ENCODE measurements at places on chromosomes 3 and 15.

DNA sequence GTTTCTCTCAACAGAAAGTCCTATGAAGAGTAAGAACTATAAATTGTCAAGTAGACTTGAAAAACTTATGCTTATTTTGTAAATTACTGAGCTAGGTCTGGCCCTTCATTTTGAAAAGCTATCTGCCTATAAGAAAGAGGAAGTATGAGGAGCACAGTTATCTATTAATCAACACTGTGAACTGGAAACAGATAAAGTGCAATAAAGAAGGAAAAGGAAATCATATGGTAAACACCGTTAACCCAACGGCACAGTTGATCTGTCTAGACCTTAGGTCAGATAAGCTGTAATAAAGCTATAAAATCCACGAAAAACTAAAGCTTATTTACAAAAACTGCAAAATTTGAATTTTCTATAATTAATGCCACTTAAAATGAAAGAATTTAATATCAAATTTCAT is 242.5 kb downstream of the ZBTB20 start:
- DNase-seq: no peak

DNA sequence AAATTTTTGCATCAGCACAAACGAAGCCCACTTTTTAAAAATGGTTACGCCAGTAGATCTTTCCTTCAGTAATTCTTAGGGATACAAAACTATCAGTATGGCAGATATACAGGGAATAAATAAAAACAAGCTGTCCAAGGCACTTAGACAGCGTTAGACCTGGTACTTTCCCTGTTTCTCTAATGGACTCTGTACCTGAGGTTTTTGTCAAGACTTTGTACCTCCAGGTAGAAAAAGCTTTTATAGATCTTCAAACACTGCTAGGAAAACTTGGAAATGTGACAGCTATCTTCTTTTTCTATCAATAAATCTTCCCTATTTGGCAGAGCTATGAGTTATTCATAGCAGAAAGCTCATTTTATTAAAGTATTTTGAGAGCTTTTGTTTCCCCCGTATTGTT is 477.8 kb downstream of the MAGI1 start:
- DNase-seq: no peak

DNA sequence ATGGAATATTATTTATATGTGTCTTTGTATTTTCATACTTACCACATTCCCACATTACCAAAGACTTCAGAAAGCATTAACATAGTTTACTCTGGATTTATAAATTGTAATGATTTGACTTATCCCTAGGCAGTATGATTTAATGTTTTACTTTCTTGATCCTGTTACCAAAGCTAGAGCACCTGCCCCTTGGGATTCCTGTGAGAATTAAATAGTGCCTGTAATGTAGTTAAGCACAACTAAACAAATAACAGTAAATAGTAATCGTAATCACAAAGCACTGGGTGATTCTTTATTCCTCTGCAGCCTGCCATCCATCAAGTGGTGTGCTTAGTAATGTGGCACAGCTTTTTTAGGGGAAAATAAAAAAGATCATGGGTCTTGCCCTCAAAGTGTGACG is 39.1 kb downstream of the ATP2C1 start:
- DNase-seq: no peak

DNA sequence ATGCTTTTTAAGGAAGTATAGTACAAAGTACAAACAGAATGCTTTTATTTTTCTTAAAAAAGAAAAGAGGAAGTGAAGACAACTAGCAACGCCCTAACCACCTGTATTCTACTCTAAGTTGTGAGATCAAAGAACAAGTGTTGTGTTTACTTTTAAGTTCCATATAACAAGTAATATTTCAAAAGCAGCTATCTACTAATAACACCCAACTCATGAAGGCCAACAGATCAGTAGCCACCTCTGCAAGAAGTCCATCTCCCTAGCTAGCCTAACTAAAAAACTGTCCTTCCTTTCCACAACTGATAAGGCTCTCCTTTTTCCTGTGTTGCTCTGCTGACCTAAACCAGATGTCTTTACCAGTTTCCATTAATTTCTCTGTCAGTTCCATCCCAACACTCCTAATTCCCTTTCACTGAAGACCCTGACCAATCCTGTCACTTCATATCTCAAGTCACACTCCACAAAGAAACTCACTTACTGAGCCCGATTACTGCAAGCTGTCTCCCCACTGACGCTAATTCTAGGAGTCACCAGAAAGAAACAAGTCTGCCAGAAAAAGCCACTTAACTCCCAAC is 26.9 kb downstream of the PHC3 start:
- DNase-seq: no peak

GRCh38 chr3:38489766-38490165 is 6.4 kb upstream of the EXOG start:
- no peak for DNase-seq

DNA sequence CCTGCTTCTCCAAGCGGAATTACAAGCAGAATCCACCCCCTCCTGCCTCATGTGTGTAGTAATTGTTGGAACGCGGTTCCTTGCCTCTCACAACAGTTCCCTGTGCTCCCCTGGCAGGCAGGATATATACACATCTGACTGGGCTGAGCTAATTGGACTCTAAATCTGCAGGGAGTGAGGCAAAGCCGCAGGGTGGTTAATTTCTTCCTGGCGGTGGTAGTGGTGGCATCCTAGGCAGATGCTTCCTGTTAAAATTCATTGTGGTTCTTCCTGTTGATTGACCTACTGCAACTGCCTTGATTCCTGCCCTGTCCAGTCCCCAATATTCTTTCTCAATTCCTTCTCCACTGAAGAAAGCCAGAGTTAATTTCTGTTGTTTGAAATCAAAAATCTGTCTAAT is 202.9 kb upstream of the PROK2 start:
- DNase-seq: no peak

- no peak for DNase-seq
These were observed 16.8 kb downstream of the ATP10A start for GRCh38 chr15:25846377-25846776.

- DNase-seq: peak; percentile 97
These were observed 500.9 kb downstream of the SOX2 start for GRCh38 chr3:182212479-182213076.

GRCh38 chr15:73368301-73369136 is at the start of gene HCN4:
HCN4 (minus strand) TSS chr15:73368958; CDS start chr15:73368270, 688 bp downstream.
- no peak for DNase-seq

DNA sequence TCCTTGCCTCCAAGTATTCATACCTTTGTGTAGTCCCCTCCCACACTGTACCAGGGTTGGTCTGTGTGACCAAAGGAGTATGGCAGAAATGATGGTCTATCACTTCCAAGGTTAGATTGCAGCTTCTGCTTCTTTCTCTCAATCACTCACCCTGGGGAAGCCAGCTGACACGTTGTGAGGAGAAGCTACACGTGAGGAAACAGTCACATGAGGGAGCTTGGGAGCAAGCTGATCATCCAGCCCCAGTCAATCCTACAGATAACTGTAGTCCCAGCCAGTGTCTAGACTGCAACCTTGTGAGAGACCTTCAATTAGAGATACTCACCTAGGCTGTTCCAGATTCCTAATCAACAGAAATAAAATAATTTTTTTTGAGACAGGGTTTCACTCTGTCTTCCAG is 6.2 kb upstream of the ZNF774 start:
- DNase-seq: no peak

DNA sequence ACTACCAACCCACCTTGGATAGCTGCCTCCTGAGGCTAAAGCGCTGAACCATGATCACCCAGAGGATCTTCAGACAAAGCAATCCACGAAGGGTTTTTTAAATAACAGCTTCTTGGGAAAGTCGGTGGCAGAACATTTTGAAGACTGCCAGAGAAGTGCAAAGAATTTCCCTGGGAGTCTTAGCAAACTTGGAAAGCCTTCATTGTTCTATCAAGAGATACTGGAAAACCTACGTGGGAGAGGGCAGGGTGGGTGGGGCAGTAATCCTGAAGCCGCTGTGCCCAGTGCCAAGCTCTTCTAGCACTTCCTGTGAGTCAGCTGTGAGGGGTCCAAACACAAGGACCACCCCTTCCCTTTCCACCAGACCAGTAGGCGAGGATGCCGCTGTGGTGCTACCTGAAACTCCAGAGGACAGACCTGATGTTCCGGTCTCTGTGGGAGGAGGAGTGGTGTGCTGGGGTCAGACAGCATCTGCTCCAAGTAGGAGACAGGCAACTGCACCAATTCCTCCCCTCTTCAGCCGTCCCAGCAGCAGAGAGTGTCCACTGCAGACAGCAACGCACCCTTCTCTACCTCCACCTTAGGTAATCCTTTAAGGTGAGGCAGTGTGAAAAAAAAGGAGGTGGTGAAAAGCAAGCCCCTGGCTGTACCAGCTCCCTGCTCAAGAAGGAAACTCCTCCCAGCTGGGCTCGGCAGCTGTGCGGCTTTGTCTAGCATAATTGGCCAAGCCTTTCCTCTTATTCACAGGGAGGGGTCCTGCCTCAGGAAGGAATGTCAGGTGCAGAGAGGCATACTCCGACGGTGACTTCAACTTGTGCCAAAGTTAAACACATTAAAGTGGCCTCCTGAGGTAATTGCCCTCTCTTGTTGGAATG is 99.0 kb downstream of the TMCC1 start:
- DNase-seq: peak; percentile 30

GRCh38 chr3:72591522-72592421 is 256.5 kb downstream of the SHQ1 start:
- DNase-seq: no peak

DNA sequence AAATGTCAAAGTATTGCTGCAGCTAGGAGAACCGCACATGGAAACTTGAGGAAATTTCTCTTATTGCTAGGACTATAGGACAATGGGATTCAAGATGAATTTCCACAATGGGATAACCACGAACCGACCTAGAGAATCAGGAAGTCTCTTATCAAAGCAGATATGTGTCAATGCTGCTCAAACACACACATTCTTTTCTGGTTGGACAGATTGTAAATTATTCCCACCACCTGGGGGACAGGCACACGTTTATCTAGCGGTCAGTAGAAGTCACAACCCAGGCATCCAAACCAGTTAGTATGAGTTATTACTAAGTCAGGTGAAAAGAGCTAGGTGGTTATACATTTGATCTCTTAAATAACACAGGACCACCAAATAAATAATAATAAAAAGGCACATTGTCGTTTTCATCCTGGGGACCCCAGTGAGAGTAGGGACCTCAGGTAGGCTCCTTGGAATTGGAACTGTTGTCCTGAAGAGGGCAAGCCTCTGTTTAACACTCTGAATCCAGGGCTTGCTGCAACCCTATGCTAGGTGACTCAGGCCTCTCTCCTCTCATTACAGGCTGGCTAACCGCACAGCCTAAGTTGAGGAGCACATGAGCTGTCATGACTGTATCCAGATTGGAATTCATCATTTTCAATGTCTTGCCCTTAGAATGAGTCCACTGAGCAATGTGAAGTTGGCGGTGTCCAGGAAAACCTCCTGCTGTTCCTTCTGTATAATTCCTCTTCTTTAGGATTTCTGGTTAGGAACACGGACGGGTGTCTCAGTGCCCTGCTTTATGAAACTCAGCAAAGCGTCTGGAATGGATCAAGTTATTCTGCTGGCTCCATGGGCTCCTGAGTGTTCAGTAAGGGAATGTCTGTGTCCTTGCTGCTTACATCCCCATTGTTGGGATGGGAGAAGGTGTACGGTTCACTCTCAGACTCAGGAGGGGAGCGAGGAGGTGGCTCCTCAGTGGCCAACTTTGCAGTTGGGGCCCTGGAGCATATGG is 59.0 kb downstream of the CLEC3B start:
- no peak for DNase-seq

GRCh38 chr15:70401709-70402108 is 304.0 kb upstream of the TLE3 start:
- DNase-seq: no peak

DNA sequence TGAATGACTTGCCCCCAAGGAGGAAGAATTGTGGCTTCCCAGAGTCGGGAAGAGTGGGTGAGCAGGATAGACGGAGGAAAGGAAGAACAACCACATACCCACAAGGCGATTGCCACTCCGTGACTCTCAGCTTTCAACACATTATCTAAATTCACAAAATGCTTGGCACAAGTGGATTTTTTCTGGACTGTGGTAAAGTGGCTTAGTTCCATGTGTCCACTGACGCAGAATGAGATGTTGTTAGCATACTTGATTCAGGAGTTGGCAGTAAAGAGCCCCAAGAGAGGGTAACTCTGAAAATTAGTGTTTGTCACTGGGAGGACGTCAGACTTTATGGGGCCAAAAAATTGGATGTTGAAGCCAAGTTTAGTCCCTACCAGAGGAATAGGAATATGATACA is 198.8 kb upstream of the CTNNB1 start:
- DNase-seq: no peak

DNA sequence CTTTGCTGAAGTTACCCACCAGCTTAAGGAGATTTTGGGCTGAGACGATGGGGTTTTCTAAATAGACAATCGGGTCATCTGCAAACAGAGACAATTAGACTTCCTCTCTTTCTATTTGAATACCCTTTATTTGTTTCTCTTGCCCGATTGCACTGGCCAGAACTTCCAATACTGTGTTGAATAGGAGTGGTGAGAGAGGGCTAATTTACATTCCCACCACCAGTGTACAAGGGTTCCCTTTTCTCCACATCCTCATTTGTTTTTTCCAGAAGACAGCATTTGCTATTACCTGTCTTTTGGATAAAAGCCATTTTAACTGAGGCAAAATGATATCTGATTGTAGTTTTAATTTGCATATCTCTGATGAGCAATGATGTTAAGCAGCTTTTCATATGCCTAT is 329.9 kb upstream of the TPRG1 start:
- no peak for DNase-seq

GRCh38 chr3:49007771-49008528 is 759 bp downstream of the WDR6 start:
- no peak for DNase-seq

DNA sequence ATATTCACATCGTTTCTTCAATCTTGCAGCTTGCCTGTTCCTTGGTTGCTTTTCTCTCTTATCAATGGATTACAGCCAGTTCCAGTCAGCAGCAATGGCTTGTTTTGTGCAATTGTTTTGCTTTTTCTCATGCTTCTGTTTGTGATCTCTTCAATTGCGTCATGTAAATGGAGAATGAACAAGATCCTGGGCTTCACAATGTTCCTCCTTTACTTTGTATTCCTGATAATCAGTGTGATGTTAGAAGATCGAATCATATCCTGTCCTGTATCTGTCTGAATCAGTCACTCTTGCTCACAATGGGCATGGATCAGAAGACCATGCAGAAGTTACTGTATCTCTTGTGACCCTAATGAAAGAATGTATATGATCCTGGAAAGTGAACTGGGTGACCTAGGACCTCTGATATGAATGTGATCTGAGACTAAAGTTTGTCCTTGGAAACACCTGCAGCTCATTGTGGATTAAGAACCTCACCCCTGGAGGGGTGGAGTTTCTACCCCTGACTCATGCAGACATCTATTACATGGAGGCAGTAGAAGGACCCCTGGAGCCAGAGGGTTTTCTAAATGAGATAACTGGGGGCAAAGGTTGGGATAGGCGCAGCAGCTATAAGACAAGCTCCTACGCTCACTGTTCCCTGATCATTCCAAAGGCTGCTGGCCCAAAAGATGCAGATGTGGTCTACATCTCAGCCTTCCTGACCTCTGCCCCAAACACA is 32.2 kb downstream of the SLC24A1 start:
- DNase-seq: no peak

GRCh38 chr3:45055411-45056143 is 29.5 kb downstream of the CLEC3B start:
- DNase-seq: no peak

- DNase-seq: no peak
These were observed 18.1 kb upstream of the LEKR1 start for GRCh38 chr3:156808025-156808424.

- DNase-seq: no peak
These were observed 57.1 kb upstream of the OSBPL11 start for GRCh38 chr3:125652349-125652748.

GRCh38 chr15:70140543-70141375 is 43.0 kb upstream of the TLE3 start:
- DNase-seq: no peak

Measured in Panc1 (cell line).